ENCODE measurements at places on chromosomes 13 and 19.

DNA sequence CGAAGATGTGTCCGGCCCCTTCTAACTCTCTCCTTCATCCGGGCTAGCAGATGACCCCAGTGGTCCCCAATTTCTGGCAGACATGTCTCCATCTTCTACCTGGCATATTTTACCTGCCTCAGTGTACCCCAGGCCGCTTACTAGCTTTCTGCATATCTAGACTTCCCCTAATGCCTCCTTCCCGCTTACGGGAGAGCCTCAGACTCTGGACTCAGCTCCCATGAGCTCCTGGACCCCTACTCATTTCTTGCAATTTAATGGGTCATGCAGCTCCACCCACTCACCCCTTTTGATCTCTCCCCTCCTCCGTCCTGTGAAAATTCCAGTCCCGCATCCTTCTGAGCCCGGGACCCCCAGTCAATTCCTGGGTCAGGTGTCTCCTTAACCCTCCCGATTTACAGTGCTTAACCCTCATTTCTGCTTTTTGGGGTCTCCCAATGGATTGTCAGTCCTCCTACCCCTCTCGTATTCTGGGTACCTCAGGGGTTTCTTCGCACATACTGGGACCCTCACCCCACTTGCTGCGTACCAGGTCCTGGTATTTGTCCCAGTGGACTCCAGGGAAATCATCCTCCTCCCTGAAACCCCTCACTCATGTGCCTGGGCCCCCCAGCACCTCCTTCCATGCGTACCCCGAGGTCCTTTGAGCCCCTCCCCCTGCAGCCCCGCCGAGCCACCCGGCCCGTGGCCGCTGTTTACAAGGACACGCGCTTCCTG lies 500 bp upstream of the JUNB start:
- DNase-seq = no peak

- no peak for DNase-seq
Measured at GRCh38 chr13:79990048-79990447, 350.9 kb downstream of the SPRY2 start.

- DNase-seq = no peak
Measured at GRCh38 chr19:27885359-27885758, 1327.6 kb downstream of the UQCRFS1 start.

GRCh38 chr19:42313840-42314755 lies 989 bp downstream of the TMEM145 start:
- no peak for DNase-seq

GRCh38 chr19:3768015-3768747 lies 3.8 kb downstream of the RAX2 start:
- no peak for DNase-seq

DNA sequence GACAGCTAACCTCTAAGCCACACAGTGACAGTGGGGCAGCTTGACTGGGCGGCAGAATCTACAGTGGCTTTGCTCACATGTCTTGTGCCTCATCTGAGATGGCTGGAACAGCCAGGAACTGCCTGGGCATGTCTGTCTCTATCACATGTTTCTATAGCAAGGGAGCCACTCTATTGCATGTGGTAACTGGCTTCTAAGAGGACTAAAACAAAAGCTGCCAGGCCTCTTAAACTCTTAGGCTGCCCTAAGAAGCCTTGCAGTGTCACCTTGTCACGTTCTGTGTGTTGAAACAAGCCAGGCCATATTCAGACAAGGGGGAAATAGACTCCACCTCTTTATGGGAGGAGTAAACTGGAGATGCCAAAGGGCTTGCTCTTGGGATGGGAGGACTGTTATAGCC lies 122.9 kb upstream of the MAB21L1 start:
- no peak for DNase-seq

GRCh38 chr13:109783447-109783814 lies 3.0 kb downstream of the IRS2 start:
- no peak for DNase-seq

DNA sequence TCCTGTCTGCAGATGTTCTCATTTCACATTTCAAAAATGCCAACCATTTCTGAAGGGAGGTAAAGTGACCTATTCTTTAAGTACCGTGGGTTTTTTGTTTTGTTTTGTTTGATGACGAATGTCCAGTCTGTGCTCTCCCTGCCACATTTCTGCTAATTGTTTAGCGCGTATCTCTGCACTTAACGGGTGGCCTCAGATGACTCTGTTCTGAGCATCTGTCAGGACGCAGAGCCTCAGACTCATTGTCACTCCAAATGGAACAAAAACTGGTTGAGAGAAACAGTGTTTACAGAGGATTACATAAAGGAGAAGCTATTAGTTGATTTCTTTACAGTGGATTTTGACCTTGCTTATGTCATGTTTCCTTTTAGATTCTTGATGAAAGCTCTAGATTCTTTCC lies 23.7 kb downstream of the TPP2 start:
- DNase-seq = no peak

All from stimulated activated CD4-positive, alpha-beta T cell treated with anti-CD3 and anti-CD28 coated beads, TNF-alpha, amount 100 ng/mL, for 1 hour (primary cell).